ENCODE measurements at places on chromosomes 6 and 20.

DNA sequence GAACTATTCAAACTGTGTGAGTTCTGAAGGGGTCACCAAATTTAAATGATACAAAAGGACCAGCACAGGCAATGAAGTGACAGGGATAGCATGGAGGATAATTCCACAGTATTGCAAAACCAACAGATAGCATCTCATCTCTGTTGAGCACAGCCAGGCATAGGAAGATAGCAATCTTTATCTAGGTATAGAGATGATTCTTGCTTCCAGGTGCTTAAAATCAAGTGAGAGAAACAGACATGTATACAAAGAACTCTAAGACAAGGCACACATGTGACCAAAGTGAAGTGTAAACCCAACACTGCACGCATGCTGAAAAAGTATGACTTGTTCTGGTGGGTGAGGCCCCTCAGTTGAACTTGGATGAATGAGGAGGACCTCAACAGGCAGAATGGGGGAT lies 48.4 kb upstream of the ARMC2 start:
- DNase-seq, result no peak

DNA sequence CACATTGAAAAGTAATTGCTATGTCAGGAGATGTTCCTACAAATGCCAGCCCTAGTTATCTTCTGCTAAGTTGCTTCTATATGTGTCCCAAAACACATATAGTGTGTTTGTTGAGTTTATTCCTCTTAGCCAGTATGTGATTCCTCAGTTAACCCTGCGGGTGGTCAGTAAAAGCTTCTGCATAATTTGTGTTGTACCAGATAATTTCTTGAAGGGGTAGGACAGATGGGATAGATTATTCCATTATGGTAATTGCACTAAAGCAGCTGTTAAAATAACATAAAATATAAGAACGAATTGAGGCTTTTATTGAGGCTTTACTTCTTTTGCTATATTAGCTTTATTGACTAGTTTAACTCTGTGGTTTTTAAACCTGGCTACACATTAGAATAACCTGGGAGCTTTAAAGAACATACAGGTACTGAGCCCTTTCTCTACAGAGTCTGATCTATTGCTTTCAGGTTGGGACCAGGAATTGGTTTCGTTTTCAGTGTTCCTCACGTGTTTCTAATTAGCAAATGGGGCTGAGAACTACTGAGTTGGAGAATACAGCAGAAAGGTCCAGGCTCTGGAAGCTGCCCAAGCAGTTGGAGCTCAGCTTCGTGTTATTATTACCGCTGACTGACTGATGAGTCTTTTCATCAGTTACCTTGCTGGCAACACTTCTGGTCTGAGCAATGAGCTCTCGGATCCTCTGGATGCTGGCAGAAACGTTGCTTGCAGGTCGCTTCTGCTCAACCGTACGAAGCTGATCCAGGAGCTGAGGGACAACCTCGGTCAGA lies 56.9 kb downstream of the FAM229B start:
- DNase-seq, result no peak

DNA sequence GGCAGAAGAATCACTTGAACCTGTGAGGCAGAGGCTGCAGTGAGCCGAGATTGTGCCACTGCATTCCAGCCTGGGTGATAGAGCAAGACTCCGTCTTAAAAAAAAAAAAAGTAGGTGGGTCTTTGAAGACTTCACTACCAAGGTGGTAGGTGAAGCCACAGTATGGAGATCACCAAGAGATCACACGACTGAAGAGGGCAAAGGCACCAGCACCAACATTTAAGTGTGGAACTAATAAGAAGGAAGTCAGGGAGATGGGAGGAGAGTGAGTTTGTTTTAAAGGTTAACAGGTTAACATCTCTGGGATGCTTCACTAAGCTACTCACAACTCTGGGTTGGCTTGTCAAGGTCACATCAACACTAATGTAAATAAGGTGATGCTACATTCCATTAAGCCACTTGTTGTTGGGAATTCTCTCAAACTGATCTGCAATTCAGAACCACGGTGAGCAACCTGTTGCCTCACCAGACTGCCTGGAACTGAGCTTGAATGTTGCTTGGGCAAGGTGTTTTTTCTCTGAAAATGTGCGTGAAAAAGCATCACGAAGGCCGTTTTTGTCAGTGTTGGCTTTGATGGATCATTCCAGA lies 48.7 kb downstream of the KCTD20 start:
- DNase-seq, result no peak

DNA sequence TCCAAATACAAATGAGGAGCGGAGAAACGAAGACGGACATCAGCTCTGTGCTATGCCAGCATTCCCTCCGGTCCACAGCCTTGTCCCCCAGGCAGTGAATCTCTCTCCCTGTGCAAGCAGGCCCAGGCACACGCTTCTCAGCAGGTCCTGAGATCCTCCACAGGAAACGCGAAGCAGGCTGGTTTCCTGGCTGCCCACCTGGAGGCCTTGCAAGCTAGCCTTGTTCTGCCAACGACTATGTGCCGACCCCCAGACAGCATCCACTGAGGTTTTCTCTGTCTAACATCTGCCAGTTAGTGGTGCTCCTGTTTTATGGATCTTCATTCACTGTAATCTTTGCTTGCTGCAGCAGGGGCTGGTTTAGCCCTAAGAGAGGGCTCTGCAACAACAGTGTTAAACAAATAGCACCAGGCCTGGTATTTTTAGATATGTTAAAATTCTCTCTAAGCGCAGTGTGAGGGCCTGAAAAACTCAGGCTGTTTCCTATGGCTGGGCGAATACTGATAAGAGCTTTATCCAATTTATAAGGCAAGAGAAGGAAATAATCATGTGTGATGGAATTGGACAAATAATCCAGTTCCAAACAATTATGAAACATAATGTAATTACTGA lies 386.0 kb upstream of the ARID1B start:
- no peak for DNase-seq
